ENCODE measurements at places on chromosomes 6 and 20. TPM values are rescaled to one million over a fixed set of nuclear protein-coding genes. Genes with fewer than 3 reads are reported as not detected.

Gene IRF4
- 57.7 TPM for total RNA-seq

Gene TMC2
- 0.77 TPM for total RNA-seq

Gene SYCP2L
- 0.43 TPM for total RNA-seq

Gene FKBP1C
- 0.63 TPM for total RNA-seq

Gene ZC2HC1B
- total RNA-seq, result not detected

Gene ID1
- total RNA-seq, result 222 TPM

Gene HLA-DQB2
- total RNA-seq, result 4.8 TPM

Gene GNMT
- 2.9 TPM for total RNA-seq

Gene CDSN
- total RNA-seq, result not detected

Gene BMP6
- 6.8 TPM for total RNA-seq

Gene ANKRD66
- total RNA-seq, result not detected

Gene ADTRP
- 1.6 TPM for total RNA-seq

DNA sequence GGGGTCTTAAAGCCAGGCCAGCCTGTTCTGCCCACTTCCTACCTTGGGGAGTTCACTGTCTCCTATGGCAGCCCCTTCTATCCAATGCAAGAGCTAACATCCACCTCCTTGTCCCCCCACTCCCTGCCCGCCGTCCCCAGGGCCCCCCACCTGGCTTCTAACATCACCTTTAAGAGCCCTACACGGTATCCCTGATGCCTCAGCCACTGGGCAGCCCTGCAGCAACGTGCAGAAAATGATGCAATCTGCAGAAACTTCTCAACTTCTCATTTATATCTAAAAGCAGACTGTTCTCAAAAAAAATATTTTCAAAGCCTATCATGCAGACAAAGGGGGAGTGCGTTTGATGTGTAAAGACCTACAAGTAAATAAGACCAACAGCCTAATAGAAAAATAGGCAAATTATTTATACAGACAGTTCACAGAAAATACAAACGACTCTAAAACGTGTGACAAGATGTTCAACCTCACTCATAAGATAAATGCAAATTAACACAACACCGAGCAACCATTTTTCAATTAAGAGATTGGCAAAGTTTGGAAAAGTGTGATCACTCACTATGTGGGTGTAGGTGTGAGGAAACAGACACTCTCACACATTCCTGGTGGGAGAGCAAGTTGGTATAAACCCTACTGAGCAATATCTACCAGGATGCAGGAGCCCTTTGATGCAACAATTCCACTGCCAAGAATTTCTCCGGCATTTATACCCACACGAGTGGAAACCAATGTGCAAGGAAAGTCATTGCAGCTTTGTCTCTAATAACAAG is 15.1 kb upstream of the HCK start:
- no peak for DNase-seq
- H3K4me3 ChIP-seq, result no peak overlapping the region
- H3K27me3 ChIP-seq, result no peaks in the 10 kb centered on the region
- peaks cover 20% of the 10 kb centered on the region for H3K4me1 ChIP-seq

- H3K27ac ChIP-seq, result no peak overlapping the region
- H3K4me3 ChIP-seq, result no peak overlapping the region
- no peaks in the 10 kb centered on the region for H3K27me3 ChIP-seq
- DNase-seq, result no peak
Observed at GRCh38 chr6:4853782-4854511, 77.7 kb downstream of the CDYL start.

GRCh38 chr20:62508641-62509051 is 32.9 kb upstream of the GATA5 start:
- H3K36me3 ChIP-seq, result no peaks in the 10 kb centered on the region
- peaks cover 7% of the 10 kb centered on the region for H3K27me3 ChIP-seq
- no peak overlapping the region for H3K27ac ChIP-seq
- H3K4me1 ChIP-seq, result no peaks in the 10 kb centered on the region
- no peak overlapping the region for H3K4me3 ChIP-seq

GRCh38 chr6:15020119-15020770 is 225.6 kb upstream of the JARID2 start:
- H3K4me1 ChIP-seq, result peaks cover 31% of the 10 kb centered on the region
- H3K4me3 ChIP-seq, result no peak overlapping the region
- no peak overlapping the region for H3K27ac ChIP-seq
- no peaks in the 10 kb centered on the region for H3K36me3 ChIP-seq
- H3K27me3 ChIP-seq, result no peaks in the 10 kb centered on the region

DNA sequence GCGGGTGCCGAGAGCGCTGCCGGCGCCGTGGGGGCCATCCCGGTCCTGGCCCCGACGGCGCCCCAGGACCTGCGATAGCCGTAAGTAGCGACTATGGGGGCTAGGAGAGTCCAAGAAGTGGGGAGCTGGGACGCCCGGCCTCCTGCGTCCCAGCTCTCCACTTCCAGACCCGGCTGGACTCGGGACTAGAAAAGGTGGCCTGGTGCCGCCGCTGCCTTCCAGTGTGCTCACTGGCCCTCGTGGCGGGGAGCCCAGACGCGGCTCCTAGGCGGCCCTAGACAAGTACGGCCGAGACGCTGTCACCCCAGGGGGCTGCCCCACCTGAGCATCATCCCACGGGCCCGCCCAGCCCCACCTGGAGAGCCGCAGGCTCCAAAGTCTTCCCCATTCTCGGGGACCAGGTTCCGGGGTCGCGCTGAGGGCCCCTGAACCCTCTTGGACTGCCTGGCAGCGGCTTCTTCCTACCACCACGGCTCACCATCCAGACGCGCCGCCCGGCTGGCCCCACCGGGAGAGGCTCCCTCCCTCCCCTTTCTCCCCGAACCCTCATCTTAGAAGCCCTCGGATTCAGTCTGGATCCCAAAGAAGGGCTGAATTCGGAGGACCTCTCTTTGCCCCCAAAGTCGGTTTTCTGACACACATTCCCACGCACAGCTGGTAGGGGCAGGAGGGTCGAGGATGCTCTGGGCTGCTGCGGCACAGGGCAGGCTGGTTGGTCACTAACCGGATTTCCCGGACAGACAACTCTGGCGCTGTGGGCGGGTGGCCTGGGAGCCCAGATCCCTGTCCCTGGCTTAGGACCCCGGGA is 870 bp upstream of the MDFI start:
- H3K27me3 ChIP-seq, result peaks cover 70% of the 10 kb centered on the region
- peaks cover 28% of the 10 kb centered on the region for H3K4me1 ChIP-seq
- H3K36me3 ChIP-seq, result no peaks in the 10 kb centered on the region
- H3K27ac ChIP-seq, result no peak overlapping the region
- peak; percentile 58 for DNase-seq

DNA sequence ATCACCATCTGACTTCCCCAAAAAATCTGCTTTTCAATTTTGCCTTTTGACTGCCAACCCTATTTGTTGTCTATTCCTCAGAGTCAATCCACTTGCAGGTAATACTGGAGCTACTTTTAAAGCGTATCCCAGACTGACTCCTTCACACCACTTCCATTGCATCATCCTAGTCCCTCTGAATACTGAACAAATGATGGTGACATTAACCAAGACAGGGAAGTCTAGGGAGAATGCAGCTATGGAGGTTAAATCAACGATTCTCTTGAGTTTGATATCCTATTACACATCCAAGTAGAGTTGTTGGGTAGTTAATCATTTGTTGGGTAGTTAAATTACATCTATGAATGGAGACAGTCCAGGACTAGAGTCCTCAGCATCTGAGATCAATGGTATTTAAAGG is 2.0 kb downstream of the OGFRL1 start:
- no peak overlapping the region for H3K4me3 ChIP-seq
- H3K27ac ChIP-seq, result no peak overlapping the region
- H3K36me3 ChIP-seq, result peaks cover 26% of the 10 kb centered on the region
- no peak for DNase-seq
- no peaks in the 10 kb centered on the region for H3K27me3 ChIP-seq

GRCh38 chr6:7910298-7910653 is 312 bp downstream of the TXNDC5 start:
- no peaks in the 10 kb centered on the region for H3K27me3 ChIP-seq
- peaks cover 21% of the 10 kb centered on the region for H3K4me1 ChIP-seq
- no peak overlapping the region for H3K27ac ChIP-seq
- no peaks in the 10 kb centered on the region for H3K36me3 ChIP-seq

DNA sequence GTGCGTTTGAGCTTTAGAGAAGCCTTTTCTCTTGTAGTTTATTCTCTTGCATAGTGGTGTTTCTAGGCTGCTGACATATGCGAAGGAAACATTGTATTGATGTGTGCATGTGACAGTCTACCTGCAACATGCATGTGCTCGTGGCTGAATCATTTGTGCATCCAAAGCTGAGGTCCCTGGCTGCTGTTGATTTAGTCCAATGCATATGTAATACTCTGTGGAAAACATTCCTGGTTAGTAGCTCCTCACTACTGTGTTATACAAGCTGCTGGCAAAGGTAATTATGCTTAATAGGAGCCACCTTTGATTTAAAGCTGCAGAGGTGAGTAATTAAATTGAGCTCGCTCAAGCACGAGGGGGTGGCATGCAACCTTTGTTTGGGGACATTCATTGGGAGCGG is 24.5 kb downstream of the TSHZ2 start:
- no peak for DNase-seq
- H3K27me3 ChIP-seq, result no peaks in the 10 kb centered on the region
- no peaks in the 10 kb centered on the region for H3K36me3 ChIP-seq
- H3K27ac ChIP-seq, result no peak overlapping the region
- H3K4me1 ChIP-seq, result peaks cover 18% of the 10 kb centered on the region
- H3K4me3 ChIP-seq, result no peak overlapping the region

GRCh38 chr20:21513181-21513663 is 642 bp downstream of the NKX2-2 start:
- peaks cover 100% of the 10 kb centered on the region for H3K27me3 ChIP-seq
- peak overlapping the region; percentile 65 for H3K4me3 ChIP-seq
- peaks cover 44% of the 10 kb centered on the region for H3K4me1 ChIP-seq
- no peak overlapping the region for H3K27ac ChIP-seq
- H3K36me3 ChIP-seq, result no peaks in the 10 kb centered on the region

GRCh38 chr6:16028966-16029365 is 99.9 kb upstream of the MYLIP start:
- DNase-seq, result no peak
- no peaks in the 10 kb centered on the region for H3K36me3 ChIP-seq

DNA sequence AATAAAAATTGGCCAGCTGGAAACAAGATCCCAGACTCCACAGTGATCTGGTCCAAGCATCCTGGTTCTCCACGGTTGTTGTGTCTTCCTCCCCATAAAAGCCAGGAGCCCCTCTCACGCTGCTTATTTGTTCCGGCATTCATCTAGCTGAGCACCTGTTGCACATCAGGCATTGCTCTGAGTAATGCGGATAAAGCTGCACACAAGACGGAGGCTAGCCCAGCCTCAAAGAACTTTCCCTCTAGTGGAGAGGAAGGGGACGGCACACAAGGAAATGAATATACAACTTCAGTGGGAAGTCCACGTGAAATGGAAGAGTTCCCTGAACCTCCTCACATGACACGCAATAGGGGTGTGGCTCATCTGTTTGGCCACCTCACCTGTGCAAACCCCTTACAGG is 30.3 kb upstream of the NXT1 start:
- no peaks in the 10 kb centered on the region for H3K36me3 ChIP-seq
- H3K4me3 ChIP-seq, result no peak overlapping the region
- no peak overlapping the region for H3K27ac ChIP-seq

All from spleen (tissue), 13 donors.